H54 (cell line): ENCODE measurements at places on chromosomes 7 and 10.

DNA sequence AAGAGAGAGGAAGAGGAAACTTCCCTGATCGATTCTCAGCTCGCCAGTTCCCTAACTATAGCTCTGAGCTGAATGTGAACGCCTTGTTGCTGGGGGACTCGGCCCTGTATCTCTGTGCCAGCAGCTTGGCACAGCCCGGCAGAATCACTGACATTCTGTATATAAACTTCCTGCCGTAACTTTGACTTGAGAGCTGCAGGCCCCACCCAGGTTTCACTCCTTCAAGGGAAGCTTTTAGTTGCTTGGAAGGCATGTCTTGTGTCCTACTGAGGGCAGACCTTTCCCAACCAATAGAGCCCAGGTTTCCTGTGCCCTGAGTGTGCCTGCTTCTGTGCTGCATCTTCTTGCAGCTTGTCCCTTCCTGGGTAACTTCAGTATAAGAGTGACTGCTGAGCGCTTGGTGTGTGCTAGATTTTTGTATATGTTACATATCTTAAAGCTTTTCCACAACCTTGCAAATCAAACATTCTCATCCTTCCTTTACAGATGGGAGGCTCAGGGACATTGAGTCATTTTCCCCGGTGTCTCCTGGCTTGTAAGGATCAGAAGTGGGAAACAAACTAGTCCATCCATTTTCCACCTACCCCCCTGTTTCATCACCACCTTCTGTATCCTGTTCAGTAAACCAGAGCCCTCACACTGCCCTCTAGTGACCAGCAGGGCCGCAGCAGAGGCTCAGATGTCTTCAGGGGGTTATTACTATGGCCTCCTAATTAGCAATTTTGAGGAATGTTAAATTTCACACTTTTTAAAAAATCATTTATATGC, 225.2 kb upstream of the PRSS58 start:
- DNase-seq, result peak; percentile 34

DNA sequence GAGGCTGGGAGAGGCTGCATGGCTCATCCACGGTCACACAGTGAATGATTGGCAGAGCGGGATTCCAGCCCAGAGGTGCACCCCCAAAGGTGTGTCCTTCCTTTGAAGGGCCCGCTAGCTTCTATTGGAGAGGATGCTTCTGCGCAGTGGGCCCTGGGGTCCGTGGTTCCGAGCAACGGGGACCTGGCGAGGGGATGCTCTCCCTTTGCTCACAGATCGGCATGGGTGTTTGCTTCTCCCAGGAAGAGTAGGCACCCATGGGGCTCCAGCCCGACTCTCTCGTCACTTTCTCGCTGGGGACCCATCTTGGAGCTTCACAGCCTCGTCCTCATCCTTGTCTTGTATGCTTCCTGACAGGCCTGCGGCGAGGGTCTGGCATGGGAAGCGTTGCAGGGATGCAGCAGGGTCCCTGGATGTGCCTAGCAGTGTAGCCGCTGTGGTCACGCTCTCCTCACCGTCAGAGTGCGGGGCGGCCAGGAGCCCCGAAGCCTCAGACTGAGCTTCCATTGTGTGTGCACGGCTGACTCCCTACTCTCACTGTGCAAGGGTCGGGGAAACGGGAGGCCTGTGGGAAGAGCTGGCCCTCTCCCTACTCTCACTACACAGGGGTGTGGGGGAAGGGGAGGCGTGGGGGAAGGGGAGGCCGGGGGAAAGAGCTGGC, 538.5 kb upstream of the FOXK1 start:
- DNase-seq, result no peak

GRCh38 chr10:22934726-22935125, 6.9 kb downstream of the ARMC3 start:
- DNase-seq, result no peak

GRCh38 chr7:24862461-24862860, 105.2 kb upstream of the GSDME start:
- DNase-seq, result no peak

DNA sequence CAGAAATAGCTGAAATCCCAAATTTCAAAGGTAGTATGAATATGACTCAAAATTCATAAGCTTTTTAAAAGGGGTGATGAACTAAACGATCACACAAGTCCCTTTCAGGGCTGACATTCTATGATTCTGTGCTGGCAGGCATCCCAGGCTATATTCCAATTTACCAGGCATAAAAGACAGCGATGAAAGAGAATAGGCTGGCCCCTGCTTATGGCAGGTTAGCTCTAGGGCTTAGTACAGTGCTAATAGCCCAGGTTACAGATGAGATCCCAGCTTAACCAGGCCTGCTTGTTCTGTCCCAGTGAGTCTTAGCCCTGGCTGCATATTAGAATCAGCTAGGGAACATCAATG, 56.4 kb downstream of the CDHR3 start:
- no peak for DNase-seq

- DNase-seq, result no peak
These were observed 2.9 kb upstream of the ZNF33A start for GRCh38 chr10:38007551-38007950.

DNA sequence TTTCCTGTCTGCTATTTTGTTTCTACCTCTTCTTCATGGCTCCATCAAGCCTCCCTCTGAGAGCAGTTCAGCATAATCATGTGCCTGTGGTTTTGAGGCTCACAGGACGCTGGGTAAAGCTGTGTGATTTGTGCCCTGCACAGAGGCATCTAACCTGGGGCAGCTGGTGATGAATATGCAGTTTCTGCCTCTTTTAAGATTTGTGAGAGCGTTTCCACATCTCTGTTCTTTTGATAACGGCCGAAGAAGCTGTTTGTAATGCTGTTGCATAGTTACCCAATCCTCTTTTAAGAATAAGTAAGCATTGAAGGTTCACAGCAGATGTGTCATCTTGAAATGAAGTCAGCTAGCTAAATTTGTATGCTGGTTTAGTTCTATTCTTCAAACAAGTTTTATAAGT, 45.2 kb downstream of the PNLIPRP3 start:
- no peak for DNase-seq

- no peak for DNase-seq
These were observed 100.2 kb upstream of the SORCS1 start for GRCh38 chr10:107264742-107265141.

DNA sequence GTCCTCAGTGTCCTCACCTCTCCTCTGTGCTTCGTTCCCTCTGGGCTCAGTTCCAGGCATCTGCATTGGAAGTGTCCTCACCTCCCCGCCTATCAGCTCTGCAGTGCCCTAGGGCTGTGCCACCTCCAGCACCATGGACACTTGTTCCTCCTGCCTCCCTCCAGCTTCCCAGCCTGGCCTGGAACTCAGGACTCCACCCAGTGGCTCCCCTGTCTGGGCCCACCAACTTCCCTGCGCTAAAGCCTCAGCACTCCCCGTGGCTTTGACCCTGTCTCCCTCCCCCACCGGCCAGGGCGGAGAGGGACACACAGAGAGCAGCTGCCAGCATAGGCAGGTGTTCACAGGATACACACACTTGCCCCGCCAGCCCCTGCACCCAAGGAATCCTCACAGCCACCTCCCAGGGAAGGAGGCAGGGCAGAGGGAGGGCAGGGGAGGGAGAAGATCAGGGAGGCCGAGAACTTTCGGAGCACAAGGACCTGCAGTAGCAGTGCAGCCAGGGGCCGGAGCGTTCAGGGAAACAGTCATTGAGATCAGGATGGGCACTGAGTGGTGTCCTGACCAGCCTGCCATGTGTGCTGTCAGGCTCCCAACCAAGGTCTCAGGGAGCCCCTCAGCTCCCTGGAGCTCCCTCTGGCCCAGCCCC, 31.3 kb downstream of the ANXA8 start:
- DNase-seq, result no peak

GRCh38 chr7:106462365-106462859, 177.6 kb upstream of the NAMPT start:
- no peak for DNase-seq

DNA sequence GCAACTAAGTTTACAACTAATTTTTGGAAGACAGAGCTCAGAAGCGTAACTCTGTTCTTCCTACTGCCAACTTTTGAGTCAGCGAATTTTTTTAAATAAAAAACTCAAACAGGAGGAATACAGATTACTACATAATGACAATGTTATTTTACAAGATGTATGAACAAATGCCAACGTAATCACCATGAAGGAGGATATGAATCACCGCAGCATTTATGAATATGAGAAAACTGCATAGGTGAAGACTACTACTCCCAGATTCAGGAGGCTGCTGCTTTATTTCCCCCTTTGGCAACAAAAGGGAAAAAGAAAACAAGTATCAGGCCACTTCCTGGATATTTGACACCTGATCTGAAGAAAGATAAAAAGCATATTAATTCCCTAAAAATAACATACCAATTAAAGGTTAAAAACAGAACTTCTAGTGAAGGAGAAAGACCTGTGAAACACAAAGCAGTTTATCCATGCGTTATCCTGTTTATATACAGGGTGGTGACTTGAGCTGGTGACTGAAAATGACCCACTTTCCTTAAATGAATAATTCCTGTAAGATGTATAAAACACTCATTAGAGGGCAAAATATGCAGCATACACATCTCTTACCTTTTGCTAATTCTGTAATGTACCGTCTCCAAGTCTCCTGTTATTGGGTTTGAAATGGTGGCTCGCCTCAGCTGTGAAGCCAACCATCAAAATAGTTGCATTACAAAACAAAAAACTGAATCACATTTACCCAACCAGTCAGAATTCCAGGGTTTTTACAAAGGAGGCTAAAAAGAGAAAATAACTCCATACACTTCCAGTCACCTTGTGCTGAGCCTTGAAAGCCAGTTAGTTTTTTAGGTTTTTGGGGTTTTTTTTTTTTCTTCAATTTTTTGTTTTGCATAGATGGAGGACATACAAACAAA, 52.0 kb downstream of the P4HA1 start:
- peak; percentile 9 for DNase-seq

GRCh38 chr10:44242826-44243225, 142.1 kb downstream of the CXCL12 start:
- no peak for DNase-seq

DNA sequence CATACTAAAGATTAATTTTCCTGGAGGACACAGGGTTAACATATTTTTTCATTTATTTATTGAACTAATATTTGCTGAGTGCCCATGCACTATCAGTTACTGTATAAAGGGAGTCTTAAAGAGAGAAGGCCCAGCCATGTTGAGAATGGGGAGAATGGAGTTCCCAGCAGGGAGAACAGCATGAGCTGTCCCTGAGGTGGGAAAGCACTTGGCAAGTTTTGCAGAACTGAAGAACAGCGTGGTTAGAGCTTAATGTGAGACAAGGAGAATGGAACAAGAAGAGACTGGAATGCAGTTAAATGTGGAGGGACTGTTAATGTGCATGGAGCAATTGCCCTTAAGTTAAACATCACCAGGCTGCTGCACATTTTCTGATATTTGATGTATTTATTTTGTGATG, 435.4 kb downstream of the SUGCT start:
- DNase-seq, result no peak

DNA sequence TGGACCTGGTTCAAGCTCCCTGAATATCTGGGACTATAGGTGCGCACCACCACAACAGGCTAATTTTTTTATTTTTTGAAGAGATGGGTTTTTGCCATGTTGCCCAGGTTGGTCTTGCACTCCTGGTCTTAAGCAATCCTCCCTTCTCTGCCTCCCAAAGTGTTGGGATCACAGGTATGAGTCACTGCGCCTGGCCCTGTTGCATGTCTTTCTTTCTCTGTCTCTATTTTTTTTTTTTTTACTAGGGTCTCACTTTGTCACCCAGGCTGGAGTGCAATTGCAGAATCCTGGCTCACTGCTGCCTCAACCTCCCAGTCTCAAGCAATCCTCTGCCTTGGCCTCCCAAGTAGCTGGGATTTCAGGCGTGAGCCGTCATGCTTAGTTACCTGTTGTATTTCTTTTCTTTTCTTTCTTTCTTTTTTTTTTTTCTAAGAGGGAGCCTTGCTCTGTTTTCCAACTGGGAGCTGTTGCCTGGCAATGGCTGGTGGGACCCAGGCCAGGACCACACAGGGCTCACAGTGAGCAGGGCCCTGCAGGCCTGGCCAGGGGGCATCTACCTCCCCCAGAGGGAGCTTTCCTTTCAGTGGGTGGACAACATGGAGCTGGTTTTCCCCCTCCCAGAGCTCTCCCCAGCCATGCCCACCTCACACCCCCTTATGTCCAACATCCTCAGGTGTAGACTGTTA, 6.0 kb downstream of the MYL7 start:
- no peak for DNase-seq

GRCh38 chr10:14812271-14812670, 25.6 kb downstream of the CDNF start:
- peak; percentile 20 for DNase-seq

DNA sequence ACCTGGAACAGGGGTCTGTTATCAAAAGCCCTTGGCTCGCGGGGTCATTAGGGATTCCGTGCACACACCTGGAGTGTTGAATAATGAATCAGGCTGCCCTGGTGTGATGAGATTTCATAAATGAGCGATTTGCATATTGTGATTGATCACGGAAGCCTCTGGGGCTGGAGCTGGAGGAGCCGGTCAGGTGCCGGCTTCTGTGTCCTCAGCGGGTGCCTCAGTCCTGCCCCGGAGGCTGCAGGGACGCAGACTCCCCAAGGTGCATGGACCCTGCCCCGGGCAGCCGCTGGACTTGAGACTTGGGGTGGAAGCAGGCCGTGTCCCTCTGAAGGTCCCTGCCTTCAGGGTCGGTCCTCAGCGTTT, 47.9 kb upstream of the ADGRA1 start:
- no peak for DNase-seq

DNA sequence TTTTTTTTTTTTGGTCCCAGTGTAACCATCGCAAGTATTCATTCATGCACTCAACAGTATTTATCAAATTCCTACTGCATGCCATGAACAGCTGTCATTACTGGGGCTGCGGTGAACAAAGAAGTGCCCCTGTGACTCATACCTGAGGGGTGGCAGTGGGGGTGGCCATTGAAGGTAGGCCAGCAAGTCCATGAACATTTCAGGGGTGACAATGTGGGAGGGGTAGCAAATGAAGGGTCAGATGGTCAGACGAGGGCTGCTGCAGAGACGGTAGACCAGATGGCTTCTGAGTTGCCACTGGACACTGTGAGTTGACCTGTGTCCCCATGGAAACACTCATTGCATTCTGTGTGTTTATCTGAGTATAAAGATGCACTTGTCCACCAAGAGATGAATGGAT, 92.5 kb upstream of the PITRM1 start:
- peak; percentile 12 for DNase-seq

DNA sequence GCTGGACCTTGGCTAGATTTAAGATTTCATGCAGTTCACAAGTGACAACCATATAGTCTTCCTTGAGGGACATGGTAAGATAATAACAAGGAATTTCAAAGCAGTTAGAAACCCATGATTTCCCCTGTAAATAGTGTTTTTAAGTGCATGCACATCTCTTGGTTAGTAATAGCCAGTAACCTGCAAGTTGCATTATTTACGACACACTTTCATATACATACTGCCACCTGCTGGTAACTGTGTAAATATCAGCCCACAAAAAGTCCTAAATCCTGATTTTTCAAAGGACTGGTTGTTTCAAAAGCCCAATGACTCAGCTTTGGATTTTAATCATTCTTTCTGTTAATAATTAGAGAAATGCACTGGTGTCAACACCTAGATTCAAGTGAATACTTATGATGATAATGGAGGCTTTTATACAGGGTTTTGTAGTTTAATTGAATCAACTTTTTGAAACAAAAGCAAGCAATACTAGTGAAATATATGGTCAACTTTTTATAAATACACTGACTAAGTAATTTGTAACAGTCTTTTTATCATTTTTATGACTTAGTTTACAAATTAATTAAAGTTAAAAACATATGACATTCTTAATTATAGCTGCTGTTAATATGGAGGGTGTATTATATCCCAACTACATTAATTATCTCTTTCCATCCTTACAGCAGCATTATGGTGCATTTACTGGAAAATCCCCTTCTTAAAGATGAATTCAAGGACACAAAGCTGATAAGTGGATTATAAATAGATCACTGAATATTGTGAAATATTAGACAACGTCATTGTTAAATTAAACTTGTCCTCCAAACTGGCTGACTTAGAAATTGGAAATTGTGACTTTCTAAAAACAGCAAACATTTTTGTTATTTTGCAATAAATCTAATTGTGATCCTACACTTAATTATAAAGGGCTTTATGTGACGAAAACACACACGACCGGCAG, 367.7 kb upstream of the SEMA3D start:
- no peak for DNase-seq
